ENCODE measurements at places on chromosomes 6 and 20. TPM values are rescaled to one million over a fixed set of nuclear protein-coding genes. Genes with fewer than 3 reads are reported as not detected.

The MATN4 gene
- total RNA-seq: not detected

The MRPS18A gene
- total RNA-seq: 37.3 TPM

The KIF3B gene
- total RNA-seq: 28.8 TPM

GRCh38 chr6:32369660-32370059 lies 2.0 kb downstream of the TSBP1 start:
- no peak for DNase-seq

GRCh38 chr6:152821525-152821924 lies 70.9 kb downstream of the VIP start:
- DNase-seq: no peak

- no peak for DNase-seq
Observed at GRCh38 chr6:18260448-18261106, 3.8 kb downstream of the DEK start.

DNA sequence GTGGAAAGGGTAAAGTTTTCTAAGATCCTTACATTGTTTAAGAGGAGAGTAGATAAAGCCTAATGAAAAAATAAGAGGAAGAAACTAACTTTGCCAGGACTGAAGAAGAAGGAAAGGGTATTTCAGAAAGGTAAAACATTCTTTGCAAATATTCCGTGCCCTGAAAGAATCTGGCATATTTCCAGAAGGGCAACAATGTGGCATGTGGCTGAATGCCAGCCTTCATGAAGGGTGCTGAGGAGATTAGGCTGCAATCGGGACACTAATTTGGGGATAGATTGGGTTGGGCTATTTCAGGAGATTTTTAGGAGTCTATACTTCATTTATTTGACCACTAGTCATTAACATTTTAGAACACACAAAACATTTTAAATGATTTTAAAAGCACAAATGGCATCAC lies 16.2 kb upstream of the UFL1 start:
- no peak for DNase-seq

DNA sequence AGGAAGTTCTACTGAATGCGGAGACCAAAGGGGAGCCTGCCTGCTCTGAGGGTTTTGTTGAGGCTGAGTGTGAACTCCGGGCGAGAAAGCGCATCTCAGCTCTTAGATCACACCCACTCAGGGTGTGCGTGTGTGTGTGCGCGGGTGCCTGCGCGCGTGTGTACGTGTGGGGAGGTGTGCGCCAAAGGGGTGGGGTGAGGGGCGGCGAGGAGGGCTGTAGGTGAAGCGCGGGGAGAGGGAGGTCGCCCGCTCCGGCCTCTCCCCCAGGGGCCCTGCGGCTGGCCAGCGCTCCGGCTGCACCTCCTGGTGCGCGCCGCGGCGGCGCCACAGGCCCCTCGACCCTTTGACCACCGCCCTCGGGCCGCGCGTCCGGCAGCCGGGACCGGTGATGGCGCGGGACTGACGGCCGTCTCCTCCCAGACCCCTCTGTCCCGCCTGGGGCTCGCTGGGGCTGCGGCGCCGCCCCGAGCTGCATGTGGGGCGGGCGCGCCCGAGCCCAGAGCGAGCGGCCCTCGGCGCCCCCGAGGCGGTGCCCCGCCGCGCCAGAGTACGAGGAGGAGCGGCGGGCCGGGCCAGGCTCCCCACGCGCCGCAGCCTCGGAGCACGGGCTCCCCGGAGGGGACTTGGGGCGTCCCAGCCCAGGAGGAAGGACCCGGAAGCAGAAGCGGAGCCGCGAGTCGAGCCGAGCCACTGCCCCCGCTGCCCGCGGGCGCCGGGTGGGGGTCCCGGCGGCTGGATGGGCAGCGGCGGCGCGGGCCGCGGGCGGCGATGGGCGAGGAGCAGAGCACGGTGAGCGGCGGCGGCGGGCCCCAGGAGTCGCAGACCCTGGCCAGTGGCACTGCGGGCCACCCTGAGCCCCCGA lies at the start of gene RNF217:
Gene RNF217 (plus strand): TSS at position 661 of the 862 bp plus-strand sequence. CDS start 108 bp downstream, at position 769.
- DNase-seq: peak; percentile 87

GRCh38 chr6:156729248-156729647 lies 47.9 kb upstream of the ARID1B start:
- no peak for DNase-seq

GRCh38 chr20:34956751-34957472 lies 1.2 kb downstream of the MYH7B start:
- no peak for DNase-seq

DNA sequence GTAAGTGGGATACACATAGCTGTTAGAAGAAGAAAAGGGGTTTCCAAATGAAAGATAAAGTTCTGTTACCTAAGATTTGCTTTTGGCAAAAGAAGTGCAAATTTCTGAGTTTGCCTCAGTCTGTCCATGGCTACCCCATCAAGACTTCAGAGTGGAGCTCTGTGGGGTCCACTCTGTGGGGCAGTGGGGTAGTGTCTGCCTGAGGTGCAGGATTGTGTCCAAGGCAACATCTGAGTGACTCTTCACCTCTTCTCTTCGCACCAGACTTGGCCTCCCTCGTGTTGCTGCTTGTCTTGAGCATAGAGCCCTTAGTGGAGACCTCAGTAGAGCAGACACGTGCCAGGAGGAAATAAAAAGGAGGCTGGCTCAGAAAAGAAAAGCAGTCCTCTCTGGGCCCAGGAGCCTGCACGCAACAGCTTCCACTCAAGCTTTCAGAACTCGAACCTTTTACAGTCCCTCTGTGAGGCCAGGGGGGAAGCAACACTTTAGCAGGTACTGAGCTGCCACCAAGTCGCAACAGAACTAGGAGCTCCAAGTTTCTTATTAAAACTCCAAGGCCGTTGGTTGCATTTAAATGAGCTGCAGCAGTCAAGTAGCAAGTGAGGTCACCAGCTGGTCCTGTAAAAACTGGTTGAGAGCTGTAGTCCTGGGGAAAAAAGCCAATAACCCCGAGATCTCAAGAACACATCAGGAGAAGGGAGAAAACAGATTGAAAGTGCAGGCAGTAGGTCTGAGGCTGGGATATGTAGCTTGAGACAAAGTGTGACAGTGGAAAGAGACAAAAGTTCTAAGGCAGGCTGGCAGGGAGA lies 413.5 kb downstream of the CDC5L start:
- DNase-seq: no peak
